Adrenal gland (tissue), 19 donors: ENCODE measurements at places on chromosomes 5 and 9. TPM values are rescaled to one million over a fixed set of nuclear protein-coding genes. Genes with fewer than 3 reads are reported as not detected.

The EPB41L4B gene
- polyA plus RNA-seq: 37.2 TPM

The CLTB gene
- polyA plus RNA-seq: 118 TPM

The INSL6 gene
- polyA plus RNA-seq: not detected

The DRD1 gene
- polyA plus RNA-seq: 0.09 TPM

The ARL10 gene
- polyA plus RNA-seq: 6.1 TPM

DNA sequence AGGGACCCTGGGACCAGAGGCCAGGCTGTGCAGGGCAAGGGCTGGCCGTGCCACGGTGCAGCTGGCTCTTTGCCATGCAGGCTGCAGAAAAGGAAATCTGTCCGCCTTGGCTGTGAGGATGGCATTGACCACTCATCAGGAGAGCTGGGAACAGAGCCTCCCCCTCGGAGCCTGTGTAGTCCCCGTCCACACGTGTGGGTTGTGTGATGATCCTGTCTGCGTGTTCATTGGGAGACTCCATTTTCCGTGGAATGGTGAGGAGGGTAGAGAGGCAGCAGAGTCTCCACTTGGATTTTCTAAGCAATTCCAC lies 47.7 kb downstream of the EHMT1 start:
- DNase-seq: peak; percentile 50

DNA sequence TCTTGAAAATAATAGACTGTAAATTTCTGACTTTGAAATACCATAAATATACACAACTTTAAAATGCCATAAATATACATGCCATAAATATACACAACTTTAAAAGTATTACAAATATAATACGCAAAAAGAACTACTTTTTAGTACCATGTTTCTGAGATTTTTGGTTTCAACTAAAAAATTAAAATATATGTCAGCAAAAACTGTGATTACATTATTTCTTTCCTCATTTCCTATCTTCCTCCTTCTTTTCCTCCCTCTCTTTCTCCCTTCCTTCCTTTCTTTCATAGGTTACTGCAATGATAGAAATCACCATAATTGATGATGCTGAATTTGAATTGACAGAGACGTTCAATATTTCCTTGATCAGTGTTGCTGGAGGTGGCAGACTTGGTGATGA lies 200.5 kb downstream of the ADGRV1 start:
- no peak for DNase-seq

GRCh38 chr5:9547122-9547947 lies 1.5 kb upstream of the SEMA5A start:
- no peak for DNase-seq

- no peak for DNase-seq
Observed at GRCh38 chr5:172160506-172160905, 27.5 kb downstream of the STK10 start.

DNA sequence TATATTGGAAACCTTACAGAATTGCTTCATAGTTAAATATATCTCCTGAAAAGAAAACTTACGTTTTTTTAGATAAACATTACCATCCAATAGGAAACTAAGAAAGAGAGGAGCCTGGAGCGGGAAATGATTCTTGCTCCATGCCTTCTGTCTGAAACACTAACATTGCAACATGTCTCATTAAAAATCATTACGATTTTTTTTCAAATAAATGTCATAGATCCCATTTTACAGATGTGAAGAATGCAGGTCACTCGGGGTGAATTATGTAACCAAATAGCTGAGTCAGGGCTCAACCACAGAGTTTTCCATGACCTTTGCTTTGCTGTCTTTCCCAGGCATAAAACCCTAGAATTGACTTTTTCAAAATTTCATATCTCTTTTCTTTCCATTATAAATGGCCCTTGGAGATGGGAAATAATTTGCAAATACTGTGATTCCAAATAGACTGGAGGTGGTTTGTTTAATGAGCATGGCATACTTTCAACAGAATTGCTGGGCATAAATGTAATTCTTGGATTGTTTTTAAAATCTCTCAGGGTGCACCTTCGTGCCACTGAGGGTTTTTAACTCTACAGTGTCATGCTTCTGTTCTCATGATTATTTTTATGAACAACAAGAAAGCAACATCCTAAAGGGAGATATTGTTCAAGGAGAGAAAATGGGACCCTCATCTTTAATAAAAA lies 302.8 kb downstream of the EBF1 start:
- DNase-seq: no peak

DNA sequence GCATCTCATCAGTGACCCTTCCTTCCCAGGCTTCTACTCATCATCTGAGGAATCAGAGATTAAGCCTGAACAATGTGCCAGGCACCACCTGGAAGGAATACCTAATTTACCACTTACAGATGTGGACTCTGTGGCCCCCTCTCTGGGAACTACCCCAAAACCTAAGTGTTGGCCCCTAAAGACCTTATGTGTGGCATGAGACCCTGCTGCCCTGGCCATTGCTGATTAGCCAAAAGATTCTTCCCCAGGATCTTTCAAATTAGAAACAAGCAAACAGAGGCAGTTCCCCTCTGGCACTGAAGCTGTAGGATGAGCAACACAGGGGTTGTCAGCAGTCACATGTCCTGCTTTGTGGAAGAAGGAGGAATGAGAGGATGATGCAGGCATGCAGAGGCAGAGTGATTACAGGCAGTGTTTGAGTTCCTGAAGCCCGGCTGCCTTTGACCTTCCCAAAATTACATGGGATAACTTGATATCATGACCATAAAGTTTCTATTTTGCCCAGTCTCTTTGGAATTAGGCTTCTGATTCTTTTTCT lies 10.6 kb downstream of the SPINK4 start:
- DNase-seq: peak; percentile 48

DNA sequence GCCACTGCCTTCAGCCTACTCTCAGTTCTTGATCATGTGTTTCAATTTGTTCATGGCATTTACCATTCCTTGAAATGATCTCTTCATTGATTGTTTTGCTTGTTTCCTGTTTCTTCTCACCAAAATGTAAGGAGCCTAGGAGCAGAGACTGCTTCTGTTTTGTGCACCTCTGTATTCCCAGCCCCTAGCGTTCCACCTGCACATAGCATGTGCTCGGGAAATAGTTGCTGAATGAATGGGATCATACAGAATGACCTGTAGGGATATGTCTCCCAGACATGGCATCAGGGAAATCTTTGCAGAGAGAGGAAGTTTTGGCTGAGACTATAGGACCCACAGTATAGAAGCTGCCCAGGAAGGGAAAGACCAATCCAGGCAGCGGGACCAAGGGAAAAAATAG lies 6.2 kb upstream of the CERCAM start:
- no peak for DNase-seq

DNA sequence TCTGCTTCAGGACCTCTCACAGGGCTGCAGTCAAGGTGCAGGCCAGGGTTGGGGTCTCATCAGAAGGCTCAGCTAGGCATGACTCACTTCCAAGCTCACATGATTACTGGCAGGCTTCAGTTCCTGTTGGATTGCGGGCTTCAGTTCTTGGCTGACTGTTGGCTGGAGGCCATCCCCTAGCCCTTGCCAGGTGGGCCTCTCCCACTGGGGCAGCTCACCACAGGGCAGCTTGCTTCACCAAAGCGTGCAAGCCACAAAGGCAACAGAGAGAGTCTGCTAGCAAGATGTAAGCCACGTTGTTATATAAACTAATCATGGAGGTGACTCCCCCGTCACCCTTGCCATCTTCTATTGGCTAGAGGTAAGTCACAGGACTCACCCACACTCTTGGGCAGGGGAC lies 14.4 kb downstream of the CPLX2 start:
- DNase-seq: no peak
